ENCODE measurements at places on chromosomes 16 and 17.

GRCh38 chr17:72719578-72720493, 372.7 kb downstream of the SLC39A11 start:
- DNase-seq, result no peak

- DNase-seq, result peak; percentile 17
Measured at GRCh38 chr16:71626018-71626857, at the start of gene MARVELD3. Gene MARVELD3, plus strand, starts transcription at chr16:71626184. Its CDS starts 46 bp downstream, at chr16:71626230.

DNA sequence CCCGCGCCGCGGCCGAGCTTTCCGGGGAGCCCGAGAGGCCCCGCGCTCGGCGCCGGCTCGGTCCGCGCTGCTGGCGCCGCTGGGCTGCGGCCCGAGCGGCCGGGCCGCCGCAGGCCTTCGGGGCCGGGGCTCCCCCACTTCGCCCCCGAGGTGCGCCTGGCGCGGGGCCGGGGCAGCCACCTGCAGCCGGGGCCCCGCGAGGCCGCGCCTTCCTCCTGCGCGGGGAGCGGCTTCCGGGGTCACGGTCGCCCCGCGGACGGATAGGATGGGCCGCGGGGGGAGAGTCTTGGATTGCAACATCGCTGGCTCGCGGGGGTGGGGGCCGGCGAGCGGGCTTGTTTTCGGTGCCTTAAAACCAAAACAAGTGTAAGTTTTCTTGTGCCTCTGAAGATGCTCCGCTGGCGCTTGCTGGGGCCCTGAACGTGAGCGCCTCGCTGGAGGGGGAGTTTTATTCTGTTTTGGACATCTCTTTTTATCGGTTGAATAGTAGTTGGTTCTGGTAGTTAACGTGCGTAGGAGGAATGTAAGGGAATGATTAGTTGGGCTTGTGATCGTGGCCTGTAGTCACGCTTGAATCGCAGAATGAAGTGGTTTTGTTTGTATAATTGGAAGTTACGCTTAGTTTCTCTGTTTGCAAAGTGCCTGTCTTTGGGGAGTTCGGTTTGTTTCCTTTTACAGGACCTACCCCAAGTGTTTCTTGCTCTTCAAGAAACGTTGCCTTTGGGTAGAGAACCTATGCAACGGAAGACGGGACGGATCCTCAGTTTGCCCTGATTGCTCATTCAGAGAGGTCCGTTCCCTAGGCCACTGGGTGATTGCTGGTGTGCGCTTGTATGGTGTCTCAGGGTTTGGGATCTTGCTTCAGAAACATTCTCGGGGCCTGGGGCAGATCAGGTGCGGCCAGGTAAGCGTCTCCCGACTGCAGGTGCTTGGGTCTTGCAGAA, 724 bp downstream of the UBE2I start:
- DNase-seq, result peak; percentile 67

- no peak for DNase-seq
Measured at GRCh38 chr17:48927978-48928745, 16.5 kb downstream of the SNF8 start.

- peak; percentile 63 for DNase-seq
Measured at GRCh38 chr17:81328978-81329926, 34.1 kb upstream of the SLC38A10 start.

DNA sequence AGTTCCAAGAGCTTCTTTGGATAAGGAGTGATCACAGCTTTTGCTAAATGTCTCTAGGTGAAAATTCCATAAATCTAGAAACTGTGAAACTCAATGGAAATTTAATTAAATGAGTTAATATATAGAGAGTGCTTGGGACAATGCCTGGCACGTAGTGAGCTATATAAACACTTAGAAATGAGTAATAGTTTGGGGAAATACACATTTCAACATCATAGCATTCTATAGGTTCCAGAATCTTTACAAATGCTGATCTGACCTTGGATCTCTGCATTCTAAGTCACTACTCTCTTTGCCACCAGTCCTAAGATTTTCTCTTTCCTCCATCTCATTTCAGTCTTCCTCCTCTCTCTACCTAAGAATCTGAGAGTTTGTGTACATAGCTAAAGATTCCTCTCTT, 175.6 kb downstream of the SOX9 start:
- no peak for DNase-seq

Data from K562 (cell line).